Activated CD4-positive, alpha-beta memory T cell treated with anti-CD3 and anti-CD28 coated beads, Interleukin-2, amount 10 ng/mL, durations not matched to agents 7 days and 5 days (primary cell): ENCODE measurements at places on chromosomes 4 and X.

DNA sequence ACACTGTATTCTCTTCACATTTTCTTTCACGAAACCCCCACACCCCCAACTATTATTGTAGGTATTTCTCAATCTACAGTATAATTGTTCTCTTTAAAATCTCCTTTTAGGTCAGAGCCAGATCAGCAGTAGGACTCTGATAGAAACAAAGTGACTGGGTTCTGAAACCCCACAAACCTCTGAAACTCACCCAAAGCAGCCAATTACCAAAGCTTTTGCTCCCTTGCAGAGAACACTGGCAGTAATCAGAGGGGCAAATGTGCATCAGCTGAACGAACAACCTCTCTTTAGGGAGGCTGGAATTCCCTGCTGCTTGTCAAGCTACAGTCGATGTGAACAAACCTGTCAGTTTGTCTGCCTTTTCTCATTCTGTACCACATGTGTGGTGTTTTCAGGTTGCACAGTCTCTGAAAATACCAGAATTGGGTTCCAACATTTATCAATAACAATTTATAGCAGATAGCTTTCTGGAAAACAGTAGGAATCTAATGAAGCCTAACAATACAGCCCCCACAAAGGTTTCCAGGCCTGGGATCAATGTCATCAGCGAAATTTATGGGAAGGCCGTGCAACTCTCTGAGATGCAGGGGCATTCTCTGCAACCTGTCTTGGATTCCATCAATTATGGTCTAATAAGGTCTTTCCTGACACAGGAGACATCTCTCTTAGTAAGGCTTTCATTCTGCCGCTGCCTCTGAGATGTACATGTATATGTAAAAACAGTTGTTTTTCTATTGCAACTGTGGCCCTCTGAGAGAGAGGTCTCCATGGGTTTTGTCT, 395.9 kb downstream of the GPAT3 start:
- no peak for DNase-seq

DNA sequence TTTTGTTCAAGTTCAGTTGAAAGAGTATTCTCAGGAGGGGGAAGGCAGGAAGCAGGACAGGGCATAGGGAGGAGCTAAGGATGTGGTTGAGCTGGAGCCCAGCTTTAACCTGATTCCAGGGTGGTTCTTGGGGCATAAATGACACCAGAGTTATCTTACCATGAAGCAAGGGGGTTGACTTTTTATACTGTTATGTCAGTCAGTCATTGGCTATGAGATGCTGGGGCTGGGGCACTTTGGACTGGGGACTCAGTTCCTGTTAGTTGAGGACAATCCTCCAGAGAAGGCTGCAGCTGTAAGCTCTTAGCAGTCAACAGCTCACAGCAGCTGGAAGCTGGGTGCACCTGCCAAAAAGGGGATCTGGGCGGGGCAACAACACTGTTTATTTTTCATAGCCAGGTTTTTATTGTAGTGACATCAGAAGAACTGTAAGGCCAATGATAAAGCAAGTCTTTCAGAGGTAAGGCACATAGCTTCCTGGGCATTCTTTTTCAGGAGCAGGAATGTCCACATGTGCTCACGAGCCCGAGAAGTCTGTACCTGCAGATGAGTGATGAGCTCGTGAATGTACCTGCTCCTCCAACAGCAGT, 78.5 kb downstream of the MID1IP1 start:
- DNase-seq, result no peak

DNA sequence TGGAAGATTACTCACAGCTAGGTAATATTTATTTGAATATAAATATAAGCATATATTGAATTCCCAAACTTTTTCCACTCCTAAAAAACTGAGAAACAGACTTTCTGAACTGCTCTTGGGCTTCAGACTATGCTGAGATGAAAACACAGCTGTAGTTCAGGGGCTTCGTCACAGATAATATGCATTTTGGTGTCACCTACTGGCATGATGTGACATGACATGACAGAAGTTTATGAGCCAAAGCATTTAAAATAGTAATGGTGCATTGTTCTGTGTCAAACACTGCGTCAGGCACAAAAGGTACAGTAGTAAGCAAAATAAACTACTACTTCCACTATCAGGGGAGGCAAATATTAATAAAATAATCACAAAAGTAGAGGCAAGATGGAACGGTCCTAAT, 171.3 kb downstream of the BTC start:
- DNase-seq, result no peak

GRCh38 chrX:129648514-129649267, 6.1 kb downstream of the APLN start:
- DNase-seq, result no peak

GRCh38 chr4:184061582-184061981, 156.1 kb downstream of the ENPP6 start:
- no peak for DNase-seq

DNA sequence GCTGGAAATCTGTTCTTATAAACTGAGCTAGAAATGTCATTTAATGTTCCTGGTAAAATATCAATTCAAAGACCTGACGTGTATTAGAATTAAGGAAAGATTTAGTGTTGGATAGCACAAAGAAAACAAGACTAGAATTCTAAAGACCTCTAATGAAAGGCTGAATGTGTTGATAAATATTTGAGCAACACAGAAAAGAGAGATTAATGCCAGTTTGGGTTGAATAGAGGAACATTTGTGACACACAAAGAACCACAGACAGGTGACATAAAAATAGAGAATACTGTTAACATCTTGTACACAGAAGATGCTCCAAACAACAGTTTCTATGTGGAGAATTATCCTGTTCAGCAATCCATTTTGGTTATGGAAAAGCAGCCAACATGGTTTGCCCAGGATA, 222.1 kb upstream of the GALNT7 start:
- DNase-seq, result no peak

DNA sequence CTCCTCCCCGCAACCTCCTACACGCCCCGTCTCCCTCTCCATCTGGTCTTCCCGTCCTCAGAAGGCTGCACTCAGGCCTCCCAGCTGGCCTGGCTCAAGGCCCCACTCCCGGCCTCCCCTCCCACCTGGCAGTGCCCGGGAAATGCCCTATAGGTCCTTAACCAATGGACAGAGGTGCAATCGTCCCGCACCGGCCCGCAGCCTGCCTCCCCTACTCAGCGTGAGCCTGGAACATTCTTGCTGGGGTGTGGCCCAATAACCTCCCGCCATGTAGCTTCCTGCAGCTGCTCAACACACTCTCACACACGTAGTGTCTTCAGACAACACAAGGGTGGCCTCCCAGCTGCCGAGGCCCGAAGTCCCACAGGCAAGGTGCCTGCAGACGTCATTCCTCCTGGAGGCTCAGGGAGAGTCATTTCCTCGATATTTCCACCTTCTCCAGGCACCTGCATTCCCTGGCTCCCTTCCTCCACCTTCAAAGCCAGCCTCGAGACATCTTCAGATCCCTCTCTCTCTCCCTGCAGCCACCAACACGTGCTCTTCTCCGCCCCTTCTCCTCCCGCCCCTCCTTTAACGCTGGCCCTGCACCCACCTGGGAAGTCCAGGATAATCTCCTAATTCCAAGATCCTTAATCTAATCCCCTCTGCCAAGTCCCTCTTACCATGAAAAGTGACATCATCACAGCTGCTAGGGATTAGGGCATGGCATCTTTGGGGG, 56.2 kb downstream of the ADRA2C start:
- no peak for DNase-seq

- DNase-seq, result no peak
These were observed 21.1 kb downstream of the ANXA5 start for GRCh38 chr4:121675715-121676114.

GRCh38 chr4:129364747-129365452, 268.9 kb downstream of the C4orf33 start:
- no peak for DNase-seq
